Left lung (tissue), 14 donors: ENCODE measurements at places on chromosomes 3 and 15. TPM values are rescaled to one million over a fixed set of nuclear protein-coding genes. Genes with fewer than 3 reads are reported as not detected.

ILDR1 gene
- total RNA-seq: 9.8 TPM

TRIP4 gene
- total RNA-seq: 24.6 TPM

- DNase-seq: no peak
Measured at GRCh38 chr3:136141291-136141785, 54.8 kb downstream of the MSL2 start.

IQCF5 gene
- not detected for total RNA-seq

TUSC2 gene
- 29.6 TPM for total RNA-seq

ATG3 gene
- total RNA-seq: 49.7 TPM

GRCh38 chr3:34155108-34155507, 356.7 kb downstream of the PDCD6IP start:
- no peak for DNase-seq

GRCh38 chr3:66441129-66441528, 59.7 kb downstream of the LRIG1 start:
- no peak for DNase-seq

- DNase-seq: no peak
Measured at GRCh38 chr3:164498917-164499316, 579.4 kb downstream of the SI start.

GOLGA8Q gene
- total RNA-seq: 1.8 TPM

DNA sequence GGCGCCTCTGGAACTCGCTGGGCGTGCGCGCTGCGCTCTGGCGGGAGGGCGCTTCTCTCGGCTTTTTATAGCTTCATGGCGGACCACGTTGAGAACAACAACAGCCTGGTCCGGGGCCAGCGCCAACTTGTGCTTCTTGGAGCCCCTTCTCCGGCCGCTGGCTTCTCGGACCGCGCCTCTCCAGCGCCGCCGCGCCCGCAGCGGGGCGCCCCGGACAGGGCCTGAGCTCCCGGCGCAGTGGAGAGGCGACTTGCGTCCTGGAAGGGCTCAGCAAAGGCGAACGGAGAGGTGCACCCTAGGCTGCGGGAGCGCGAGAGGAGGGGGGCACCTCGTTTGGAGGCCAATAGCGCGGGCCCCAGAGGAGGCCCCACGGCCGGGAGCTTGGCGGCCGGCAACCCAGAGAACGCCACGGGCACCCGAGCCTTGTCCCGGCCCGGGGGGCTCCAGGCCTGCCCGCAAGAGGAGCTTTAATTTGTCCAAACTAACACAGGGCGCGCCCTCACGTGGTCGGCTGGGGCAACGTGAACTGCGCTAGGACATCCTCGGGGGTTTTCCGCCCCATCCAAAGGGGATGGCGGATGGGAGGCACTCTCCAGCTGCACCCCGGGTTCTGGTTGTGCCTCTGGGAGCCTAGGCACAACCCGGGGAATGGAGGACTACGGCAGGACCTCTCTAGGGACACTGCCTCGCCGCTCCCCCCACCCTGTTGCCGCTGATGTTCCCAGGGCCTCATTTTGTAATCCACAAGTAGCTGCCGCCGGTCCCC, 37.8 kb downstream of the HMCES start:
- peak; percentile 93 for DNase-seq
